D341Med (cell line): ENCODE measurements at places on chromosomes 3 and 15.

GRCh38 chr3:64612916-64613526, 74.8 kb downstream of the ADAMTS9 start:
- peak; percentile 33 for DNase-seq

DNA sequence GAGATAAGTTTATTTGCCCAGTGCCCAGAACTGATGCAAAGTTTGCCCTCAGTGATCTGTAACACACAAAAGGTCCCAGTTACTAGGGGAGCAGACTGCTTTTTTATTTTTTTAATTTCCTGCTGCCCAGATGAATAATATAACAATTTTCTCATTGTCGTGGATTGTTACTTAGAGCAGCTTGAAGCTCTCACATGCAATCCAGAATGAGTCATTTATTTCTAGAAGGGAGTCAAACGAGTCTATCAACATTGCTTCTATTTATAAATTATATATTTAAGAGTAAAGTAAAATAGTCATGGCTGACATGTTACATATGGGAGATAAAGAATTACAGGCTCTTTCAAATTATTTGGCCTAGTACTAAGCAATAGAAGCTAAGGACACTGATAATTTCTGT, 41.3 kb downstream of the MEIS2 start:
- DNase-seq, result no peak

DNA sequence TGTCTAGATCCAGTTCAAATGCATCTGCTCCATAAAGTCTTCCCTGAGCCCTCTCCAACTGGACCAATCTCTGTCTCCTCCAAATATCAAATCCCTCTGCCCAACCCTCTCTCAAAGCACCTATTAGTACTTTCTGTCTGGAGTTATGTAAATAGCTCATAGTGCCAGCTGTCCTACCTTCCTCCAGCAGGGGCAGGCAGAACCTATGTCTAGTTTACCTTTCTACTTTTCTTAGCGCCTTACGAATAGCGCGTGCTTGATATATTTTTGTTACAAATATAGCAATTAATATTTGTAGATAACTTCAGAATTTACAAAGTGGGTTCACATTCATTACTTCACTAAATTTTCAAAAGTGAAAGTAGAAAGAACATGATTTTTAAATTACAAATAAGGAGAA, 14.0 kb upstream of the CCDC80 start:
- DNase-seq, result no peak

GRCh38 chr3:104578558-104578957, 788.2 kb upstream of the ALCAM start:
- no peak for DNase-seq

DNA sequence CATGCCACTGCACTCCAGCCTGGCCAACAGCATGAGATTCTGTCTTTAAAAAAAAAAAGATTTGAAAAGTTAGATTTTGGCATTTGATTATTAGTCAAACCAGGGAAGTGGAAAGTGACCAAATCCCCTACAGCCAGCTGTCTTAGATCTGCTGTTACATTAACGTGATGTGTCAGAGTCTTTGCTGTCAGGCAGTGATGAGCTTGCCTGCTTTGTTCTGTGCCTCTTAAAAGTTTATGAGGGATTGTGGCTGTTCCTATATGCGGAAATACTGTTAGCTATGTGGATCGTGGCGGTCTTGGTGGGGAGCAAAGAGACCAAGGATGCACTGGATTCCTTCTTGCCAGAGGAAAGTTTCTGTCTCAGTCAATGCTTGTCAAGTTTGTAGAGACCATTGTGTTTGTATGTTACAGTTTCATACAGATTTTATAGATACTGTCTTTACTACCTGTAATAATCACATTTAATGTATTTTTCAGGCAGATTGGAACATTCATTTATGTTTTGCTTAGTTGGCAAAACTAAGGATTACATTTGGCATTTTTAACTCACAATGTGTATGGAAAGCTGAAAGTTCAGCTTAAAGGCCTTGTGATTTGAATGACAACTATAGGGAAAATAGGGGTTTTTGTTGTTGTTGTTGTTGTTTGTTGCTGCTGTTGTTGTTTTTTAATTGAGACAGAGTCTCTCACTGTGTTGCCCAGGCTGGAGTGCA, 137.4 kb downstream of the VPS8 start:
- no peak for DNase-seq

GRCh38 chr3:52829906-52830463, 487 bp downstream of the ITIH4 start:
- no peak for DNase-seq

- DNase-seq, result no peak
These were observed 53.3 kb downstream of the OSBPL10 start for GRCh38 chr3:31927811-31928210.

DNA sequence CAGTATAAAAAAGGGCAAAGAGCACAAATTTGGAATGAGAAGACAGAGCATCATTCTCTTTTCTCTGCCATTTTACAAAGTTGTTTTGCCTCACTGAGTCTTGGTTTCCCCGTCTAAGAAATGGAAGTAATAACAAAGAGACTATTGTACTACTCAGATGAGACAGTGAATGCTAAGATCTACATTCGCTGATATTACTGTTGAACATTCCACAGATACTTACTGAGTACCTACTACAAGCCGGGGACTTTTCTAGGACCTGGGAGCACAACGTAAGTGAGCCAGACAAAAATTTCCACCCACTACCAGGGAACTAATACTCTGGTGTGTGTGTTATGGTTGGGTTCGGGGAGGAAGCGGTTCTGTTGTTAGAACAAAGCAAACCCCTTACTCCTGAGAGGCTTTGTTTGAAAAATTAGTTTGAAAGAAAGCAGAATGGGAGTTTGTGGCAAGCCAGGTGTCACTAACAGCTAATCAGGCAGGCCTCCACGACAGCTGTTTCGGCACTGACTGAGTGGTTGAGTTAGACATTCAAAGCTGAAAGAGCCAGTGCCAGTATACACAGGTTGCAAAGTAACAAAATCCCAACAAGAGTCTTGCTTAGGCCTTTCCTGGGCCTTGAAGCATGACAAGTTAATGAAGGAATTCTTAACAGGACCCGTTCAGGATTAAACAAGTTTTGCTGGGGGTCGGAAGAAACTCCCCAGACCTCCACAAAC, 458.3 kb downstream of the EDEM1 start:
- DNase-seq, result no peak

DNA sequence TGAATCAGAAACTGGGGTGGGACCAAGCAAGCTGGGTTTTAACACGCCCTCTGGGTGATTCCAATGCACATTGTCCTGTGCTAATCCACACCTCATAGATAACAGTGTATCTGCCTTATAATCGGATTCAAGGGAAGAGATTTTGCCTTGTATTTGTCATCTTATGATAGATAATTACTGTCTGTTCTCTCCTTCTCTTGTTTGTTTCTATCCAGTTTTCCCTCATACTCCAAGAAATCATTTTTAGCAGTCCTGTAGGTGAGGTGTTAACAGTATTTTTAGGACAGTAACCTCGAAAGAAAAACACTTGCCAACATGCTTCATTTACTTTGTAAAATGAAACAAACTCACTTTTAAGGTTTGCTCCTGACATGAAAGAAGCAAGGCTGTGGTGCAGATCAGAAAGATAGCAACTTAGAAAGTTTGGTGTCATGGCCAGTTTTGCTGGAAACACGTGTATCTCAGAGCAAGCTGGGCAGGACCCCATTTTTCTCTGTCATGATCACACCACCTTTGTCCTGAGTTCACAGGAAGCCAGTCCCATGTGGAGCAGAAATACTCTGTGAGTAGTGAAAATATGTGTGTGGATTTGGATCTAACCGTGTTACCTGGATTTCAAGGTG, 72.6 kb downstream of the TRAK1 start:
- no peak for DNase-seq

GRCh38 chr3:49158103-49158709, 7.9 kb downstream of the CCDC71 start:
- no peak for DNase-seq

DNA sequence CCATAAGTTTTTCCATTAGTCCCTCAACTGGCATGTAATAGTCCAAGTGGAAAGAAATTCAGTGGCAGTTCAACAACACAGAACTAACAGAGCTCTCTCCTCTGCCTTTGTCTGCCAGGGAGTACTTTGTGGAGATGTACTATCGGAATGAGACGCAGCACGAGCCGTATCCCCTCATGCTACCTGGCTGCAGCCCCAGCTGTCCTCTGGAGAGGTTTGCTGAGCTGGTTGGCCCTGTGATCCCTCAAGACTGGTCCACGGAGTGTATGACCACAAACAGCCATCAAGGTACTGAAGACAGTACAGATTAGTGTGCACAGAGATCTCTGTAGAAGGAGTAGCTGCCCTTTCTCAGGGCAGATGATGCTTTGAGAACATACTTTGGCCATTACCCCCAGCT, 39.4 kb downstream of the ACP3 start:
- no peak for DNase-seq

DNA sequence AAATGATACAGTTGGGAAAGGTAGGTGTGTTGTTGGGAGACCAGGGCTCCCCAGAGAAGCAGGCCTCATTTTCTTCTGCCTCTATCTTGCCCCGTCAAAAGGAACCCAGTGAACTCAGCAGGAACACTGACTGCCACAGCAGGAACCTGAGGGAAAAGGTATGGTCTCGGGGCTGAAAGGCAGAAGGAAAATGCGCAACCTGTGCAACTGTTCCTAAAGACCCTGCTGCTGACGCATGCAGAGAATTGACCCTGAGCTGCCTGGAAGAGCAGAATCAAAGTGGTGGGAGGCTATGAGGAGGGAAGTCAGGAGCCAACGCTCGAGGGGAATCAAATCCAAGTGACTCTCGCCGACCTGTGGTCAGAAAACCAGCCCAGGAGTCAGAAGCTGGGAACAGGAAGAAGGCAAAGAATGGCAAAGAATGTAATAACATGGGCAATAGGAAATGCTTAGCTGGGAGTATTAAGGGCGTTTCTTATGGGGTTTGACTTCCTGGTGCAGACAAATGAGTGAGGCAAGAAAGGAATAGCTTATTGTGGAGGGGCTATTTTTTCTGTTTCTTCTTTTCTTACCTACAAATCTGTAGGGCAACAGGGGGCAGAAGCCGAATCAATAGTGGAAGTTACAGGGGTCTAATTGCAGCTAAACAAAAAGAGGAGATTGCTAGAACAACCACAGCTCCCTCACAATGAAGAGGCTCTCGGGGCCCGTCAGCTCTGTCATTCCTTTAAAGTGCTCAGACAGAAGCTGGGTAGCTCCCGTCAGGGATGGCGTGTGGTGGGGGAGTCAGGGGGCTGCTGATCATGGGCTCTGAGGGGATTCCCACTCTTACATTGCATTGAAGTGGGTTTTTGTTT, 65.4 kb upstream of the DLG1 start:
- peak; percentile 5 for DNase-seq

DNA sequence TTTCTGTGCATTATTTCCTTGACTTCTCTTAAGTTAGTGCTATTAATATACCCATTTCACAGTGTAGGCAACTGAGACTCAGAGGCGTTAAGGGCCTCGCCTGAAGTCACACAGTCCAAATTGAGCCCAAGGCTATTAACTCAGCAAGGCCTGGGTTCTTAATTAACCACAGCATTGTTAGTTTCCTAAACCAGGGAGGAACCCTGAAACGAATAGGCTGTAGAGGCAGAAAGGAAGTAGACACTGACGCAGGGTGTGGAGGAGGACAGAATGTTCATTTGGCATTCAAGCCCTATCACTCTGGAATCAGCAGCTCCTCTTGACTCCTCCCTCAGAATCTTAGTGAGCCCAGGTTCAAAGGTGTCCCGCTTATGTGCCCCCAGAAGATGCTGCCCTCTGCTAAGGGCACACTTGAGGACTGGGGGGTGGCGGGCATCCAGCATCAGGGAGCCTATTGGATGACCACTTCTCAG, 13.9 kb downstream of the ARHGEF3 start:
- no peak for DNase-seq

- no peak for DNase-seq
These were observed 8.8 kb downstream of the STARD9 start for GRCh38 chr15:42584031-42584765.

DNA sequence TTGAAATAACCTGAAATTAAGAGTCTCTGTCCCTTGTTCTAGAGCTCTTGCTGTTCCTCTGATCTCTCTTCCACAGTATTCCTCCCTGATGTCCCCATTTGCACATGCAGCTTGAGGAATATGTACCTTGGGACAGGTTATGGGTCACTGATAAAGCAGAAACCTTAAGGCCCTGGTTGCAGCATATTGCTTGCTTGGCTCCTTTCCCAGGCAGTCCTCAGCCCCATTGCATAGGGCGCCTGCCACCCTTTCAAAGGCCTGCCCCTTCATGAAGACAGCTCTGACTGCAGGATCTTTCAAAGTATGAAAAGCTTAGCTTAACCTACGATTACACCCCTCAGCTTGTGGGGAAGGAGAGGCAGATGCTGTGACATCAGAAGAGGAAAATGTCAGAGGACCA, 51.6 kb downstream of the WDR76 start:
- DNase-seq, result no peak

GRCh38 chr3:43211681-43212080, 74.7 kb upstream of the SNRK start:
- no peak for DNase-seq

DNA sequence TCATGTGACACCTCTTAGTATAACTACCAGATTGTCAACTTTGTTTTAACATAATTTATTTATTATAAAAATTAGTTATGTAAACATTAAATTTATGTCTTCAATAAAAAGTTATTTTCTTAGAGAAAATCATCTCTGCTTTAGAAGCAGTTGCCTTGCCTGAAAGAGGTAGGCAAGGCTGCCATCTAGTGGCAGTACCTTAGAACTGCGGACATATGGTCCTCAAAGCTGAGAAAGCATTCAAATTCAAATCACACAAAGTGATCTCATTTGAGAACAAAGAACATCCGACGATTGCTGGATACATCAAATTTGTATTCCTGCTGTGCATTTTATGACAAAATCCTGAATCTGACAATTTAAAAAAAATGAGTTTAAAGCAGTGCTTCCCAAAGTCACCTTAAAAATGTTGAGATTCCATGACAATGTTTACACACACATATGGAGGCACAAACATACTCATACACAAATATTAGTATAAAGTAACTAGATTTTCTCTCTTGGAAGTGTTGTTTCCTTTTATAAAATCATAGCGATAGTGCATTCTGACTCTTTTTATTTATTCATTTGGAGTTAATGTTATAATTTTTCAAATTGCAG, 617.4 kb downstream of the CADM2 start:
- DNase-seq, result peak; percentile 61

GRCh38 chr3:195133462-195133861, 137.5 kb downstream of the XXYLT1 start:
- DNase-seq, result no peak

GRCh38 chr15:64152507-64153387, 1.2 kb downstream of the SNX22 start:
- DNase-seq, result no peak

- DNase-seq, result no peak
These were observed 4.0 kb upstream of the DENND6A start for GRCh38 chr3:57696801-57697321.

- DNase-seq, result no peak
These were observed 283.1 kb upstream of the NR2F2 start for GRCh38 chr15:96047255-96047931.

GRCh38 chr15:97654481-97655076, 305.9 kb upstream of the ARRDC4 start:
- DNase-seq, result no peak

DNA sequence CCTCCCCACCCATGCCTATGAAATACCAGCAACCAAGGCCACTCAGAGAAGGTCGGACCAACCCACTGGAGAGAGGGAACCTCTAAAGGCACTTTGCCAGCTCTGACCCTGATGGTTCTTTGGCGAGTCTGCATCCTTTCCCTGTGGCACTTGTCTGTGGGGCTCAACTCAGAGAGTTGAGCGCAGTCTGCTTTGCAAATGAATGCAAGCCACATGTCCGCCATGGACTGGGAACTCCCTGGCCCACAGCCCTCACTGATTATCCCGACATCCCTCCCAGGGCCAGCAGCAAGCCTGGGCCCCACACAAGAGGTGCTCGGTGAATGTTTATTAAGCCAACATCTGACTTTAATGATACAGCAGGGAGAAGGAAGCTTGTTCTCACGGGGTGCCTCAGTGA, 55.5 kb upstream of the HES1 start:
- DNase-seq, result no peak

GRCh38 chr3:132803889-132804288, 81.7 kb upstream of the NPHP3 start:
- DNase-seq, result peak; percentile 38
